ENCODE measurements at places on chromosomes 6 and 20.
A peak's percentile ranks its signal among the peaks of the same experiment; 100 is the strongest.

GRCh38 chr20:56552911-56553629 is 20.0 kb downstream of the FAM209B start:
- DNase-seq: no peak

- DNase-seq: no peak
Measured at GRCh38 chr6:42341771-42342553, 109.8 kb downstream of the TRERF1 start.

DNA sequence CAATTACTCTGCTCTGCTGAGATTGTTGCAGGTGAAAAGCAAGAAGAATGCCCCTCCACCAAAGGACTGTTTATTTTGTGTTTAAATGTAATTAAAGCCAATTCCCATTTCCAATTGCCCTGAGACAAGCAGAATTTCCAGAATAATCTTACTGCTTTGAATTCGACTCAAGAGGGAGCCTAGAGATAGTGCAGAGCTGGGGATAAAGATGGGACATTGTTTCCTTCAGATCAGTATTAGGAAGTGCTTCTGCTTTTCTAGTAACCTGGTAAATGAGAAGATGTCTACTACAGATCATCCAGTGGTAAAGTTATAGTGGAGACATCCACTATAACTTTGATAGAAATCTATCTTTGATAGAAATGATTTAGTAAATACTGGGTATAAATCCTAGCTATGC is 326.9 kb downstream of the UBE3D start:
- no peak for DNase-seq

- peak; percentile 58 for DNase-seq
Measured at GRCh38 chr20:10674684-10675449, 1.1 kb upstream of the JAG1 start.

DNA sequence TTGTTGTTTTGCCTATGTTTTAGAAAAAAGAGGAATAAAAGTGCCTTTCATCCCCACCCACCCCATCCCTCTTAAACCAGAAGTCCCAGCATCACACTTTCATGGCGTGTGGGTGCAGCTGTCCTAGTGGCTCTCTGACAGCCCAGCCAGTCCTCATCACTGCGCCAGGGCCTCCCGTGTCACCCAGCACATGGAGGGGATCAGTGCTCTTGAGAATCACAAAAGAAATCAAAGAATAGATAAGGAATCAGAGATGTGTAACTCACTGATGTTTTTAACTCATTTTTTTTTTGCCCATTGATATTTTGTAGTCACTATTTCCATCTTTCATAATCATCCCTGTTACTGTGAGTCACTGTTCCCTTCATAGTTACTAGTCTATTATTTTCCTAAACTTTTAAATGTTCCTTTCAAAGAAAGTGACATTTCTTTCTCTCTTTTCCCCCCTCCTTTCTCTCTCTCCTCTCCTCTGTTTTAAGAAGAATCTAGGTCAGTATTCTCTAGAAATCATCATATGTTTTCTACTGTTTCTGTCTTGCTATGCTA is 78.6 kb downstream of the AIG1 start:
- peak; percentile 33 for DNase-seq

GRCh38 chr6:126804332-126805064 is 314.0 kb upstream of the RSPO3 start:
- peak; percentile 2 for DNase-seq

GRCh38 chr6:44051515-44051914 is 75.7 kb downstream of the MRPL14 start:
- no peak for DNase-seq

- DNase-seq: no peak
Measured at GRCh38 chr6:11393713-11394627, 143.6 kb upstream of the TMEM170B start.

DNA sequence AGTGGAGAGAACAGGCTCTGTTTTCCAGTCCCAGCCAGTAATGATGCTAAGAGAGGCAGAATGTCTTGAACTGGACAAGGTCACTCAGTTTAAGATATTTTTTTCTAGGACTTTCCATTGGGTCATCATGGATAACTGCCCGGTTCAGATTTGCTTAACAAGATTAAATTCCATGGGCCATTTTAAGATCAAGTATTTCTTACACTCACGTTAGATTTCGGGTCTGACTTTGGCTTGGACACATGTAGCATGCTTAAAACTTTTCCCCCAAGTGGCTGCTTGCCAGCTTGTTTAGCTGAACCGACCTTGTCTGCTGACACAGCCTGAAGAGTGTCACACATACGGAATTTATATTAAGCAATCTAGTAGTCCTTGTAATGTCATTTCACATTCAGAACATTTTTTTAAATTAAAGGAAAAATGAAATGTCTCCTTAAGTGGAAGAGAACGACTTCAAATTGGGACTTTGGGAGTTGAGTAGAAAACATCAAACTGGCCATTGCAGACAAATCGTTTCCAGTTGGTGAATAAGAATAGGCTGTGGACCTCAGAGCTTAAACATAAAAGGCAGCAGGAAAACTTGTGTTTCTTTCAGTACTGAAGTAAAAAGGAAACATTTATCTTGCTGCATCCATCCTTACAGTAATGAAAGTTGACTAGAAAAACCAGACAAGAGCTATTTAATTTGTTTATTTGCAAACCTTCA is 29.0 kb downstream of the ARMC2 start:
- no peak for DNase-seq

GRCh38 chr6:62775427-62776022 is 435.7 kb upstream of the FKBP1C start:
- no peak for DNase-seq

GRCh38 chr20:9169409-9169808 is 100.5 kb downstream of the PLCB4 start:
- no peak for DNase-seq

DNA sequence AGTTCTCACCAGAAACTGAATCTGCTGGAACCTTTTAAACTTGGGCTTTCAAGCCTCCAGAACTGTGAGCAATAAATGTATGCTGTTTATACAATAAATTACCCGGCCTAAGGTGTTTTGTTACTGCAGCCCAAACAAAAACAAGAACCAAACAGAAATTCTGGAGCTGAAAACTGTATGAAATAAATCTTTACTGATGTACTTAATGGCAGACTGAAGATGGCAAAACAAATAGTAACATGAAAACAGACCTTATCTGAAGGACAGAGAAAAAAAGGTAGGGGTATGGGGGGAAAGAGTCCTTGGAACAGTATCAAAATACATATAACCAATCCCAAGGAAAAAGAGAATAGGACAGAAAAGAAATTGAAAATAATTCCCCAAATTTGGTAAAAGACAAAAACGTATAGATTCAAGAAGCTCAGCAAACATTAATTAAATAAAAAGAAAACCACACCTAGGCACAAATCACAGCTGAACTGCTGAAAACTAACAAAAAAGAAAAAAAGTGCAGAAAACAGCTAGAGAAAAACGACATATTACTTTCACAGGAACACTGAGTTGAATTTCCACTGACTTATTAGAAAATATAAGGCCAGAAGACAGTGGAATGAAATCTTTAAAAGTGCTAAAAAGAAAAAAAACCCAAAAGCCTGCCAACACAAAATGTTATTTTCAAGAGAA is 47.7 kb downstream of the NOL7 start:
- no peak for DNase-seq

GRCh38 chr6:27332692-27333641 is 20.9 kb upstream of the POM121L2 start:
- peak; percentile 64 for DNase-seq

DNA sequence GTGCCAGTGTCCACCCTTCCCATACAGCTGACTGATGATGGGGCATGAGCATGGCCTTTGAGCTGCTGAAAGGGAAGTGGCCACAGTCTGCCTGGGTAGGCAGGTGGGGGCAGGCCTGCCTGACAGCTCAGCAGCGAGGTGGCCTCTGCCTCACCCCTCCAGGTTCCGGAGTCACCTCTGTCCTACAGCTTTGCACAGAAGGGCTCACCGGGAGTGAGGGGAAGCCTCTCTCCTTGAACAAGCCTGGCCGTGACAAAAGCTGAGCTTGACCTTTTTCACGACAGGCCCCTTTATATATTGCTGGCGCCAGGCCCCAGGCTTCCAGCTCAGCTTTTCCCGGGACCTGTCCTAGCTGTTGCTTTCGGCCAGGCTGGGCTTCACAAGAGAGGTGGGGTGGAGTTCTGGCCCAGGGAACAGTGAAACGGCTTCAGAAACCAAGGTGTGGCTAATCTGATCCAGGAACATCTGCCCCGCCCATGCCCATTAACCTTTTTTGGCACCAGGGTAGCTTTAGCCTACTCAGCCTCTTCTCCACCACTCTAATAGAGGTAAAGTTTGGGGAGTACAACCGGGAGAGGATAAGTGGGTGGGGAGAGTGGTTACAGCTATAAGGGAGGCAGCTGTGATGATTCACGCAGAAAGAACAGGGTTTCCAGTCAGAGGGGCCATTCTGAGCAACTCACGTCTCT is 42.9 kb downstream of the C6orf132 start:
- DNase-seq: peak; percentile 56

DNA sequence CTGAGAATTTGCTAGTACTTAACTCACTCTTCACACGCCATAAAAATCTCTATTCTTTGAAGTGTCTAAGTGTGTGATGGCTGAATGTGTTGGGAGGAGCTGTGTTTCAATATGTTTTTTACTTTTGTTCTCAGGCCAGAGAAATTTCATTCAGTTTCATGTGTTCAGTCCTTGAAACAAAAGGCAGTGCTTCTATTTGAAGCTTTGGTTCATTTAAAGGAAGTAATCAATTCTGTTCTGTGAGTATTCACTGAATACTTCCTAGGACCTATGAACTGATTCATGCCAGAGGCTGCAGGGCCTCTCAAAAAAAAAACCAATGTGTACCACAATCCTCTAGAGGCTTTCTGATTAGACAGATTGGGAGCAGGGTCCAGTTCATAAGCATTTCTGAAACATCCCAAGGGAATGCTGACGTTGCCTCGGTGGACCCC is 12.4 kb upstream of the F13A1 start:
- no peak for DNase-seq

DNA sequence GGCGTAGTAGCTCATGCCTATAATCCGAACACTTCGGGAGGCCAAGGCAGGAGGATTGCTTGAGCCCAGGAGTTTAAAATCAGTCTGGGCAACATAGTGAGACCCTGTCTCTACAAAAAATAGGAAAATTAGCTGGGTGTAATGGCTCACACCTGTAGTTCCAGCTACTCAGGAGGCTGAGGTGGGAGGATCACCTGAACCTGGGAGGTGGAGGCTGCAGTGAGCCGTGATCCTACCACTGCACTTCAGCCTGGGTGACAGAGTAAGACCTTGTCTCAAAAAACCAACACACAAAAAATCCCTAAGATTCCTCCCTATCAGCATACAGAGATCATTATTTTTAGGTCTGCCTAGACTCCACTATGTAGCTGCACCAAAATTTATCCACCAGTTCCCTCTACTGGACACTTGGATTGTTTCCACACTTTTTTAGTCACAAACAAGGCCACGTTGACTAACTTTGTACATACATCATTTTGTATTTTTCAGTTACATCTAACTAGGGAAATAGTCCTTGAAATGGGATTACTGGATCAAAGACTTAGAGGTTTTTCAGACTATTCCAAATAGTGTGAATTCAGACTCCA is 3.6 kb upstream of the PHF1 start:
- no peak for DNase-seq

GRCh38 chr20:11459090-11459890 is 458.4 kb upstream of the BTBD3 start:
- no peak for DNase-seq

GRCh38 chr20:57417830-57418780 is 26.9 kb downstream of the RBM38 start:
- DNase-seq: no peak
